ENCODE measurements at places on chromosomes 13 and 19. TPM values are rescaled to one million over a fixed set of nuclear protein-coding genes. Genes with fewer than 3 reads are reported as not detected.

The AMER2 gene
- total RNA-seq, result 1.1 TPM

The CPAMD8 gene
- 16.3 TPM for total RNA-seq

The MAP4K1 gene
- 1.7 TPM for total RNA-seq

The HRC gene
- total RNA-seq, result not detected

The SIGLEC14 gene
- total RNA-seq, result 2.0 TPM

The NLRP5 gene
- not detected for total RNA-seq
